ENCODE measurements at places on chromosomes 3 and 15.

DNA sequence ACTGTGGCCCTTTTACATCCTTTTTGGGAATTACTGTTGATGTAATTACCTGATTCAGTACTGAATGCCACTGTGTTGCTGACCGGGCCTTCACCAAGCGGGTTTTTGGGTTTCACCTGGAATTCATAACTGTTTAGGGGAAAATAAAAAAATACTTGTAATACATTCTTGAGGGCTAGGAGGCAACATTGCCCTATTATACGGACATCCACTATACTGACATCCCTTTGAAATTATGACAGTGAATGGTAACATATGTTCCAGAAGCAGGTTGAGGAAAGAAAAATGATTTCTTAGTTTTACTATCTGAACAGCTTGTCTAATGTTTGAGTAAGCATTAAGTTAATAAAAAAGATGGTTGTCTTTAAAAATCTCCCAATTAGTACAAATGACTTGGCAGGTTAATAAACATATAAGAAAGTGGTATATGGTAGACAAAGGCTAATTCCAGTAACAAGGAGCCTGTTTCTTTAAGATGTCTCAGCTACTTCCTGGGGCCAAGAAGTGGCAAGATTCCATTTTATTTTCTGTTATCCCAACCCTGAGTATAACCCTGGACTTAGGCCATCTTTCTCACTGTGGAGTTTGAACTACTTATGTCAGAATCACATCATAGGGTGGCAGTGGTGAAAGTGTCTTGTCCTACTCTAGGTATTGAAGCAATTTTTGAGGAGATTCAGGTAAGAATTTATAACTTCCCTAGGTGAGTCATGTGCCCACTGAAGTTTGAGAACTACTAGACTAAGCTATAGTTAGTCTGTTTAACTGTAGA is 45.5 kb downstream of the TFG start:
- DNase-seq, result no peak

GRCh38 chr3:71582036-71582611 is 1.4 kb downstream of the FOXP1 start:
- peak; percentile 30 for DNase-seq

DNA sequence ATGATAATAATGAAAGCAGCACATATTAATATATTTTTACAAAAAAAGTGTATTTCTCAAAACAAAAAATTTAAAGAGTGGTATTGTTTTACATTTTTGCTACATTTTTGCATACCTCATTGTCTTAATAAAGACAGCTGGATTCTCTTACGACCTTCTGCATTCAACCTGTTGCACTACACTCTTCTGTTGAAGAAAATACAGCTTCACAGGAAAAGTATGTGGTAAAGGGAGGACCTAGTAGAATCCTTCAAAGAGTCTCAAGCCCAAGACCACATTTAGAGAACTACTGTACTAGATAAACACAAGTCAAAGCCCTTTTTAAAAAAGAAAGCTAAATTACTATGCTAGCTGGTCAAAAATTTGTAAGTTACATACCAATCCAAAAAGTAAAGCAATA is 7.9 kb downstream of the ZNF280D start:
- DNase-seq, result no peak

DNA sequence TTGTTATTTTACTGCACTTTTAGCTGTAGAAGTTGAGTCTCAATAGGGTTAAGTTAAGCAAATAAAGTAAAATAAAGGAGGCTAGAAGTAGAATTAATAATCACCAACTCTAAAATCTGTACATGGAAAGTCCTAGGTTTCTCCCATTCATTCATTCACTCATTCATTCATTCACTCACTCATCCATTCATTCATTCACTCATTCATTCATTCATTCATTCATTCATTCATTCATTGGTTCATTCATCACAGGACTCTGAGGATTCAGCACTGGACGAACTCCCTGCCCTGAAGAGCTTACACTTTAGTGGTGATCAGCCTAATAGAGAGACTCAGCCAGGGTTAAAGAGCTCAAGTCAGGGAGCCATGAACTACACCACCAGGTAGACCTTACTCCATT is 4.5 kb upstream of the LSG1 start:
- DNase-seq, result no peak

GRCh38 chr3:159765860-159766294 is 222.8 kb upstream of the IL12A start:
- DNase-seq, result no peak

DNA sequence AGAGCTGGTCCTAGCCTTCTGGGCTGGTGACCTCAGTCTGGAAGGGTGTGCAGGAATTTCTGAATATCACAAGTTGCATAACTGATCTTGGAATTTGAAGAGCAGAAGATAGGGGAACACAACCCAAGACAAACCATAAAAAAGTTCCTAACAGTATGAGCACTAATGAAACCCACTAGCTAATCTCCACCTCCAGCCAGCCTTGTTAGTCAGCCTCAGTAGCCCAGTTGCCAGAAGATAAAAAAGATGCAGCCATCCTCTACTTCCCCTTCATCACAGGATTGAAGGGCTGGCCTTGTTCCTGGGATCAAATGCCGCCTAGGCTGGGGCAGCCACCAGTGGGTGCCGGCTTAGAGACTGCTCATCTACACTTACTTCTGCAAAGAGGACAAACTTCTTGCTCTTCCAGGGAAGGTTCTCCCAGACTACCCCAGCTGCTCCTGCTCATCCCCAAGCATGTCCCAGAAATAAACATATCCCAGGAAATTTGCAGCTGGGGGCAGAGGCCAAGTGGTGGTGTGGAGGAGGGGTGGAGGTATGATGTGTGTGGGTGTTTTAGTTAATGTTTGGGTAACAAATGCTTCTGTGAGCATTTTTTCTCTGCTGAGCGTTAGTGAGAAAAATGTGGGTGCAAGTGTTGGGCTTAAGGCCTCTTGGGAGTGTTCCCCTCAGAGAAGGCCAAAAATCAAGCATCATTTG is 9.2 kb upstream of the ITGA11 start:
- DNase-seq, result no peak

DNA sequence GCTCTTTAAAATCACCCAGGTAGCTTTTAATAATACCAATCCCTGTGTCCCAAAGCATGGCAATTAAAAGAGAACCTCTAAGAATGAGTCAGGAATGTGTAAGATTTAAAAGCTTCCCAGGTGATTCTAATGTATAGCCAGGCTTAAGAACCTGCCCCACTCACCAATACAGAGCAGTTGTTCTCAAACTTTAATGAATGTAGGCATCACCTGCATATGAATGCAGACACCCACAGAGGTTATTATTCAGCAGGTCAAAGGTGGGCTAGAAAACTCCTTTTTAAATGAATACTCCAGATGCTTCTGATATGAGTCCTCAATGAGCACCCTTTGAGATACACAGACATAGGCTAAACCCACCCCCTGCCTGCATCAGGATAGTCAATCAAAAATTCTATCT is 298.1 kb upstream of the KCNMB2 start:
- DNase-seq, result no peak

DNA sequence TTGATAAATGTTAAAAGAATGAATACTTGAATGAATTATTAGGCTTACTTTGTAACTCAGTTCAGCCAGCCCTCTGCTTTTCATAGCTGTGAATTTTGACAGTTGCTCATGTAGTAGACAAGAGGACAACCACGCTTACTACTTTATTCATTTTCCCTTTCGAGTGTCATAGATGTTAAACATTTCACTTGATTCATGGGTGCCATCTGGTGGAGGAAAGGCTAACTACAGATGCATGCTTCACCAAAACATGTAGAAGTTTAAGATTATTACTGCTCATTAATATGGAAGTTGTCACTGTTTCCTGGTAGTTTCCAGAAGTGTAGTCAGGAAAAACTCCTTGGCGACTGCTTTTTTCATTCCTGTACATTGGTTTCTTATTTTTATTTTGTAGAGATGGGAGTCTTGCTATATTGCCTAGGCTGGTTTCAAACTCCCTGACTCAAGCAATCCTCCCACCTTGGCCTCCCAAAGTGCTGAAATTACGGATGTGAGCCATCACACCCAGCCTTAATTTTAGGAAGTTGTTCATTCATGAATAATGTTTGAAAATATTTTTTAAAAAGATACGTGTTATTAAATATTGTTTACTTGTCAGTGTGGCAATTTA is 163.2 kb downstream of the B3GALNT1 start:
- peak; percentile 68 for DNase-seq

DNA sequence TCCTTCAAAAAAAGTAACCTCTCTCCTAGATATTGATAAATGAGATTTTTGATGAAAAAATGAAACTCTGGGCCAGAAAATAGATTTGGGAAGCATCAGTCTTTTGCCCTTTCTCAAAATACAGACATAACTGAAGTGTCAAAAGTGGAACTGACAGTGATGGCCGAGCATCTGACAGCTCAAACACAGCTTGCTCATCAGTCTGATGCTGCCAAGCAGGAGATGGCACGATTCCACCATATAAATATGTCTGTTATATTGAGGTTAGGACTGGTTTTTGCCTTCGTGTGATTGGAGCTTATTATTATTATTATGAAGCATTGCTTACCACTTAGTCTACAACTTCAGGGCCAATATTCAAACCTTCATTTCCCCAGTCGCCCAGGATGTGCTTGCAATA is 152.6 kb upstream of the EPHA3 start:
- DNase-seq, result no peak

GRCh38 chr3:124361566-124361965 is 368.7 kb upstream of the UMPS start:
- DNase-seq, result no peak

- no peak for DNase-seq
These were observed 2.4 kb upstream of the CYP1A1 start for GRCh38 chr15:74727727-74728126.

GRCh38 chr3:98784666-98785600 is 21.8 kb downstream of the ST3GAL6 start:
- DNase-seq, result peak; percentile 96

DNA sequence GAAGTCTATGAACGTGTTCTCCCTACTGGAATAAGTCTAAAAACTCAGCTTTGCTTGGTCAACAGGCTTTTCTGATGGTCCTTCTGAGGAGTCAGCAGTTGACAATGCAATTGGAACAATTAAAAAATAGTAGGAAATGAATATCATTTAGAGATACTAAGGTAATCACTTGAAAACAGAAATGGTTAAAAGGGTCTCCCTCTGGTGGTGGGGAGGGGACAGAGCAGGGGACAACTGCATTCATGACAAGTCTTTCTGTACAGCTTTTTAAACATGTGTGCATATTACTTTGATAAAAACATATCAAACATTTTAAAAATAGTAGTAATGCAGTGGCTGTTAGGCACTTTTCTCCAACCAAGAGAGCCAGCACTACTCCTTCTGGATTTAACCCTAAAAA is 119.9 kb upstream of the FHIT start:
- peak; percentile 3 for DNase-seq

GRCh38 chr3:99895703-99896441 is 78.2 kb downstream of the CMSS1 start:
- DNase-seq, result peak; percentile 91

DNA sequence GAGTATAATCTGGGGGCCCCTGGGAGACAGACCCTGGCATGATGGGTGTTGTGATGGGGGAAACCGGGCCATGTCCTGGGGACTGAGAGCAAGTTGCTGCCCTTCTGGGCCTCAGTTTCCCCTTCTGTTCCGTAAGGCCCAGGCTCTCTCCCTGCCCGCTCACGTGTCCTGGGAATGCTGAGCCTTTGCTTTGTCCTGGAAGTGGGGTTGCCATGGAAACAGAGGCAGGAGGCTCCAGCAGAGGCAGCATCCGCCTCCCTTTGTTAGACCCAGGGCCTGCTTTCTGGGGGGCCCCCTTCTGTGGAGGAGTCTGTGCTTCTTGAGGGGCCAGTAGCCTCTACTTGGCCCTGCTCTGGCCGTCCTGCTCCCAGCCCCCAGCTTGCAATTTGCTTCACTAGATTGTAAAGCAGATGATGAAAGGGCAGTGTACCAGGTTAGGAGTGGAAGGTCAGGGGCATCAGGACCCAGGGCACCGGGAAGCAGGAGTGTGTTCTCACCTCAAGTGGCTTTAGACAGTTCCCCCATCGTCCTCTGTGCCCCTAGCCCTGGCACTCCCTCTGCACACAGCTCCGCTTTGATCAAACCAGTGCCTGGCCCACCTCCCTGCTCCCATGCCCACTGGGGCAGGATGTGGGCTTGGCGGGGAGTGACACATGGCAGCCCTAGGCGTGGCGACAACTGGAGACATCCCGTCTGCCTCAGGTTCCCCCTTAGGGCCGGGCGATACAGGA is 105.6 kb downstream of the FBLN2 start:
- no peak for DNase-seq

DNA sequence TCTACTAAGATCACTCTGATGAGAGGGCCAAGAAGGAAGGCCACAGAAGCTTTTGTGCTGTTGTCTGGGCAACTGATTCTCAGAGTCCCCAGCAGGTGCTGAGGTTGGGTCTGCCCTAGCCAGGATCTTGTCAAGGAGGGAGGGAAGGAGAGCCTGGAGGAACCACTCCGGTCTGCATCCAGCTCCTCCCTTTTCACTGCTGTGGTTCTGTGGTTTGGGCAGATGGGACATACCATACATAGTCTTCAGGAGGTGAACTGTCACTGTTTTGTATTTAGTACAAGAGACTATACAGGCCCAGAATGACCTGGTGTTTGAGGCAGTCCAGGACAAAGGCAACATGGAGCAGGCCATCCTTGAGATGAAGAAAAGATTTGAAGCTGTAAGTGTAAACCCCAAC is 21.9 kb downstream of the C3orf62 start:
- DNase-seq, result peak; percentile 36

- DNase-seq, result peak; percentile 97
These were observed 6.6 kb upstream of the KBTBD8 start for GRCh38 chr3:66991459-66991858.

GRCh38 chr3:40971191-40972168 is 227.8 kb upstream of the CTNNB1 start:
- DNase-seq, result peak; percentile 99

DNA sequence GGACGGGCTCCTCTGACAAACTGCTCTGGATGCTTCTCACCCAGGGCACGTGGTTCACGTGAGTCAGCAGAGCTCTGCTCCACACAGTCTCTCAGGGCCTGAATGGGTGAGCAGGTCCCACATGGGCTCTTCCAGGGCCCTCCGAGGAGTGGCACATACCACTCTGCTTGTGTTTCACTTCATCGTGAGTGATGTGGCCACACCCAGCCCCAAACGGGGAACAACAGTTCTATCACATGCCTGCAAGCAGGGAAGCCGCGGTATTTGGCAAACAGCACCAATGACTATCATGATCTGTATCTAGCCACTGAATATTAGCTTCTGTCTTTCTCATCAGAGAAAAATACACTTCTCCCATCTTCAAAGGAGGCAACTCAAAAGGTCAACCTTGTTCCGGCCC is 352.8 kb downstream of the GABRG3 start:
- DNase-seq, result no peak

- DNase-seq, result no peak
These were observed 88.8 kb upstream of the TBL1XR1 start for GRCh38 chr3:177286034-177286433.

DNA sequence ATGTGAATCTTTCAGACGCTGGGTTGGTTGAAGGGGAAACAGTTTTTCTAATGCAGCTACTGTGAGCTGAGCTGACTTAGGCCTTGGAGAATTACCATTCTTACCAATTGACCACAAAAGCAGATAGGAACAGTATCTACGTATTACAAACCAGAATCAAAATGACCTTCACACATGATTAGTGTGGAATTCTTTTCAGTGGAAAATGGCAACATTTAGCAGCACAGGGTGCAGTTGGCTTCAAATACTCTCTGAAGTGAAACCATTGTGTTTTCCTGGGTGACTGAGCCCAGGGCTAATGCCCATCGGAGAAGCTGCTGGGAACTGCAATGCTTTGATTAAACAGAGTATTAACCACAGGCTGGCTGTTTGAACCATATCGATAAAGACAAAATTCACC is 40.2 kb upstream of the GOLGA8J start:
- peak; percentile 80 for DNase-seq
